ENCODE measurements at places on chromosomes 4 and X.

DNA sequence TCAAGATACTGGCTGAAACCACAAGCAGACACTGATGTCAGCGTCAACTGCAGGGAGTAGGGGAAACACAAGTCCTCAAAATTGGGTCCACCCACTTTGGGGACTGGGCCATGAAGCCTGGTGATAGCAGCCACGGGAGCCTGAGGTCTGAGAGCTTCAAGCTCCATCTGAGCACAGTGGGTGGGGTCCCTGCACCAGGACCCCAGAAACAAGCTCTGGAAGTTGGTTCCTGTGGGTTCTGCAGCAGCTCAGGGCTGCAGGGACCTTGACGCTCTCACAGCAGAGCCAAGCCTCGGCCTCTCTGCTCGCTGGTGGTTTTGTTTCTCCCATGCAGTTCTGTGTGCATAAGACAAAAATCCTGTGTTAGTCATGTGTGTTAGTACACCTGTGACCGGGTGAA is 54.5 kb downstream of the CPLX1 start:
- DNase-seq: no peak

- DNase-seq: peak; percentile 94
Measured at GRCh38 chr4:125728568-125728967, 413.8 kb downstream of the FAT4 start.

DNA sequence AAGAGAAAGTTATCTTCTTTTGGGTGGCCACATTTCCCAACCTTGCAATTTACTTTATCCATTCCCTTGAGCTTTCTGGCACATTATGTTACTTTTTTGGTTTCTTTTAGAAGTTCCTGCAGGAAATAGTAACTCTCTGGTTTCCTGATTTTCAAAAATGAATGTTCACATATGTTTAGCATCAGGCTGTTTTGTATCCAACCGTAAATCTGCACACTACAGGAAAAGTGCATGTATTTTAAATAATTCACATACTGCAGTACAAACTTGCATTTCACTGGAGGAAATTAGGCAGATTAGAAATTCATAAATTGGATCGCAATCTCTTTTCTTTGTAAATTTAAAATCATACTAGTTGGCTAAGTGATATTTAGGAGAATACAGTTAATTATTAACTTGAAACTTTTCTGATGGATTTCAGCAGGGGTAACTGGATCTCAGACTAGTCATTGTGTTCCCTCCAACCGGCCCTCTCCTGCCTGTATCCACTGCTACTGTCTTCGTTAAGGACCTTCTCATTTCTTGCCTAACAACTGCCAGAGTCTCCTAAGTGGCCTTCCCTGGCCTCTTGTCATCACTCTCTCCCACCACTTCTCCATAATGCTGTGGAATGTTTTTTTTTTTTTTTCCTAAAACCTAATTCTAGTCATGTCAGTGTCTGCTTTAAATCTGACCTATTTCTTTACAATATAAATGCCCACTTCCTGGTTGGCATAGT is 137.2 kb downstream of the UNC5C start:
- DNase-seq: no peak

DNA sequence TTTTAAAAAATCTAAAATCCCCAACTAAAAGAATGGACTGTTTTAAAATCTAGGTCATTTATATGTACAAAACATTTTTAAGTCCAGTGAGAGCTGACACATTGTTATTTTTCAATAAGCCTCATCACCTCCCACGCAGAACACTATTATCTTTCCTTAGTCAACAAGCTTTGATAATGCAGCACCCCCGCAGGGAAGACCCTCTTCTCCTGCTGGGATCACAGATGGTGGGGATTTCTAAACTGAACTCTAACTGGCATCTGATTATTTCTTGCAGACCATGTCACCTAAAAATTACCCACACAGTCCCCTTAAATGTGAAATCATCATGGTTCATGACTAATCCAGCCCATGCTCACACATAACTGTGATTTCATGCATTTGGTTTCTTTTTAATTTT is 11.6 kb downstream of the SYTL4 start:
- DNase-seq: no peak

- peak; percentile 58 for DNase-seq
Measured at GRCh38 chrX:120560405-120560841, 339 bp downstream of the CUL4B start.

GRCh38 chr4:71113294-71113693 is 119.8 kb downstream of the DCK start:
- no peak for DNase-seq

GRCh38 chr4:21948347-21949072 is at the start of gene KCNIP4:
KCNIP4 (minus strand) TSS chr4:21948772.
- DNase-seq: no peak

DNA sequence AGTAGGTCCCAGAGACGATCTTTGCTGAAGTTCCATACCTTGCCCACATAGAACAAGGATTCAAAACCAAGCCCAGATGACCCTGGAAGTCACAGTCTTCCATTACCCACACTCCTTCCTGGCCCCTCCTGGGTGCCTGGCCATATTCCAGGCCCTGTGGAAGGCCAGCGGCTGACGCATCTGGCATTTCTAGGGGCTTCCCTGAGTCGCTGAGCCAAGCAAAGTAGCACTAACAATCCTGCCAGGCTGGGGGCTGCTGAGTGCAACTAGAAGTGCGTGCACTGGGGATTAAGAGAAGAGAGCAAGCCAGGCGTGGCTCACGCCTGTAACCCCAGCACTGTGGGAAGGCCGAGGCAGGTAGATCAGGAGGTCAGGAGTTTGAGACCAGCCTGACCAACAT is 175.2 kb upstream of the CPEB2 start:
- no peak for DNase-seq

DNA sequence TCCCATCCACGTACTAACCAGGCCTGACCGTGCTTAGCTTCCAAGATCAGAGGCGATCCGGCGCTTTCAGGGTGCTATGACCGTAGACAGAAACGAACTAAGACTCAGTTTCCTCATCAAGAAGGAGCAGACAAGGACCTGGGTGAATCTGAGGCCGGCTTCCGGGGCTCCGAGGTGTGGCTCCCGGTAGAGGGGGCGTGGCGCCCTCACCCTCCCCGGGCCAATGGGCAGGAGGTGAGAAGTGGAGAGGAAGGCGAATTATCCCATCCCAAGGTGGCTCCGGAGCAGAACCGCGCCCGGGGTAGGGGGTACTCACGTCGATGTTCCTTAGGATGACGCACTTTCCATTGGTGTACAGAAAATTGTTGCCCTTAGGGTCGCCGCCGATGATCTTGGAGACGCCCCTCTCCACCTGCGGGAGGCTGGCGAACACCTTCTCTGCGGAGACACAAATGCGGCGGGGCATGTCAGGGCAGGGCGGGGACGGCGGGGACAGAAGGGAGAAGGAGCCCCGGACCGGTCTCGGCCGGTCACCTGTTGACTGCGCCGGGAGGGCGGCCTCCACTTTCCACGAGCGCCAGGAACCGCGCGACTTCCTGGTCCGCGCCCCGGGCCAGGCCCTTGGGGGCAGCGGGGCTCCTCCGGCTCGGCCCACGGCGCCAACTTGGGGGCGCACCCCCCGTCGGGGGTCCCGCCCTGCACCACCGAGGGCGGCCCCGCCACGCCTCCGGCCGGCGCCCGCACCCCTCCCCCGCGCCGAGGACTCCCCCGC is 616 bp downstream of the WDR1 start:
- DNase-seq: no peak

- DNase-seq: peak; percentile 45
Measured at GRCh38 chrX:39721566-39722279, 376.0 kb downstream of the BCOR start.

DNA sequence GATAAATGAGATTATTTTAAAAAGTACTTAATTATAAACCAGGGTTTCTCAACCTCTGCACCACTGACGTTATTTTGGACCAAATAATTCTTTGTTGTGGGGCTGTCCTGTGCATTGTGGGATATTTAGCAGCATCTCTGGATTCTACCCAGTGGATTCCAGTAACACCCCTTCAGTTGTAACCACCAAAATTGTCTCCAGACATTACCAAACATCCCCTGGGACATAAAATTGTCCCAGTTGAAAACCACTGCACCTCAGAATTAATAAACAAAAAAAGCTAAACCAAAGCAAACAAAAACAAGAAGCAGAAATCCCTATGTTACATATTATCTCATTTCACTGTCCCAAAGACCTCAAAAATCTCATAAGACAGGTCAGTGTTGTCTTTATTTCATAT is 54.2 kb upstream of the GIMD1 start:
- peak; percentile 95 for DNase-seq

GRCh38 chr4:1789552-1789951 is 3.5 kb upstream of the FGFR3 start:
- DNase-seq: no peak

GRCh38 chrX:26050099-26050498 is 88.0 kb upstream of the MAGEB18 start:
- no peak for DNase-seq

DNA sequence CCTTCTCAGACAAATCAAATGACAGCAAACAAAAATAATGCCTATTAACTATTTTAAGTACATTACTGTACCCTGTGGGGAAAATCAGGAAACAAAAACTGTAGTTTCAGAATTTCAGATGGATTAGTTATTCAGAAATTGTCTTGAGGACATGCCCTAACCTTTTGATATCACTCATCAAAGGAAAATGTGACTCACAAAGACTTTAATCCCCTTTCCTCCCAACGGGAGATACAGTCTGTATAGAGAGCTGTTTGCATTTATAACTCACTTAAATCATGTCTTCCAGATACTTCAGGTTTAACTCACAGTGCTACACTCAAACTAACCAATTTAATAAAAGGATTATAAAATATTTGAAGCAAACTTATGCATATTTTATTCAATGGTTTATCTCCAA is 304.0 kb downstream of the MAPK10 start:
- no peak for DNase-seq

DNA sequence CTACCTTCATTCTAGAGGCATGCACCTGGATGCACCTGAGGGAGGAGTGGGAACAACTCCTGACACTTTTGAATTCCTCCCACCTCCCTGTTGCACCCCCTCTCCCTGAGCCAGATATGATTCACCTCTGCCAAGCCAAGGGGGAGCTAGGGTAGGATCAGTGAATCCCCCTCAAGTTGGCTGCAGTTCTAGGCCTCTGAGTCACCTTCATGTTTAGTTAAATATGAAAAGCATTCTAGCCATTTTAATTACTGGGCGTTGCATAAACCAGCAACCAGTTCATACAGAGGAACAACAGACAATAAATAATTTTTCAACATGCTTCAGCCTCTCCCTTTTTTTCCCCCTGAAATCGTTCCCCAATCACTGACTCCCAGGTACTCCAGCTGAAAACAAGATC is 1440.2 kb downstream of the ADGRL3 start:
- no peak for DNase-seq

DNA sequence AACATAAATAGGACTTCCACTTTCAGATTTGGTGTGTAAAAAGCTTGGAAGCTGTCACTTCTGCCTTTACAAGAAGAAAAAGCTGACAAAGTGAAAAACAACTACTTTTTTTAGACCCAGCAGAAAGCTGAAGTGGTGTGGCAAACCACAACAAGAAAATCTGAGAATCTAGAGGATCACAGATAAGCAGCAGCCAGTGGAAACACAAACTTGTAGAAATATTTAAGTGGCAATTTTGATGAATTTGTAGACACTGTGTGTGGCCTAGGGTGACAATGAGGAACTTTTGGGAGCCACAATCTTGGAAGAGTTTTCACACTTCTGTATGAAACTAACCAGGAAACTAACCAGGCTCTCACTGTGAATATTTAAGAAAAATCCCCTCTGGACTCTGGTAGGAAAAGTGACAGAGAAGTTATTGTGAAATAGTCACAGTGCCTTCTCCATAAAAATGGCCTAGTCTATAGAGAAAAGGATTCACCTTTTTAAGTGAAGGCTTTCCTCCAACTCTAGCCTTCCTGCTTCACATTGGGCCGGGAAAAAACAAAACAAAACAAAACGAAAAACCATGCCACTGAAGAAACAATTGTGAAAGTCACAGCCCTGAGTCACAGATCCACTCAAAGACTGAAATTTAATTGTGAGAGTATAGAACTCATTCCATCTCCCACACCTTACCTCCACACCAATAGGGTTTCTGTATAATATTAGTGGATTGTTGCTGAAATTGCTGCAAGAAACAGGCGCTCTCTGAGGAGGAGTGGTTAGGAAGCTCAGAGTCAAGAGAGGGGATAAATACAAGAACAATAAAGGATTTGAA is 26.7 kb upstream of the GUCY1A1 start:
- no peak for DNase-seq

DNA sequence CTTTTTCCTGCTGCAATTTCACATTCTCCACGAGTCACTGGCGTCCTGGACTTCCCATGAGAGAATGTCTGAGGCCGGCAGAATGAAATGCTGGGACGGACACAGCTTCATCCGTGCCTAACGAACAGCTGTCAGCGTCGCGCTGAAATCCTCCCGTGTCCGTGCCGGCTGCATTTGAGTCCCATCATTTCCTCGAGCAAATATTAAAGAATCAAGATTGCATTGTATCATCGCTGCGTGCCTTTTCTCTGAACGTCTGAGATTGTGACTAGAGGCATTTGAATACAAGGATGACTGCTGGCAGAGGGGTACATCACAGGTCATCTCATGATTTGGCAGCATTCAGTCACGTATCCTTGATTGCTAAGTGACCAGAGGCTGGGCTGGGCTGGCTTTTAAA is 279.9 kb downstream of the ASMT start:
- DNase-seq: no peak

DNA sequence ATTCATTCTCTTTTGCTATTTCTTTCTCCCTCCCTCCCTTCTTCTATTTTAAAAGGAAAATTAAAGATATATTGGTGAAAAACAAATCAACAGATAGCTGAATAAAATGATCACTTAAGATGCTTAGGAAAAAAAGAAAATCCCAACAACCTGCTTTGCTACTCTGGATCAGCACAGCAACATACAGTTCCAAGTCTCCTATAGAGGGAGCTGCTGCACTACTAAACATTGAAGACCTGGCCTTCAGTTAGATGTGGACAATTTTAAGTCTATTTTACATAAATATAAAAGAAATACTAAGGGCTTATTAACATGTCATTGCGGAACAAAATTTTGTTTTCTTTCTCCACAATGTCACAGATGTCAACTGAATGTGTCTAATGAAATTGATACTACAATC is 226.4 kb downstream of the MAGEB5 start:
- DNase-seq: peak; percentile 1

DNA sequence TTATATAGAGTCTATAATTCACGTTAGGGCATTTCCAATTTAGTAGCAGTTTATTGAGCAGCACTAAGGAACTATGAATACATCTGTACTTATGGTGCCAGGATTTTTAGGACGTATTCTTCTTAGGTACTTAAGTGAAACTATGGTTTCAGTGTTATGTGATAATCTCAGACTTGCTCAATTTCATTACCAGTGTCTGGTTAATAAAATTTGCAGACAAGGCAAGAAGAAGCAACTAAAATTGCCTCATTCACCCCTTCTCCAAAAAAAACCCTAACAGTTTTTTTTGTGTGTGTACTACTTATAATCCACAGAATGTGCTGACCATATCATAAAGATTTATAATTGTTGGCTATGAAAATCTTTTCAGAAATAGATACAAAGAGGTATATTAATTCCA is 6.0 kb upstream of the CXCL10 start:
- no peak for DNase-seq

Measured in AG10803 (cell line).